PC-9 (cell line): ENCODE measurements at places on chromosomes 2 and 18. TPM values are rescaled to one million over a fixed set of nuclear protein-coding genes. Genes with fewer than 3 reads are reported as not detected.

GRCh38 chr2:167814881-167815718 is 432.3 kb downstream of the STK39 start:
- no peak for DNase-seq

The FAM136A gene
- total RNA-seq: 38.5 and 39.3 TPM in 2 replicates

The MIB1 gene
- 40.1 and 40.3 TPM in 2 replicates for total RNA-seq

DNA sequence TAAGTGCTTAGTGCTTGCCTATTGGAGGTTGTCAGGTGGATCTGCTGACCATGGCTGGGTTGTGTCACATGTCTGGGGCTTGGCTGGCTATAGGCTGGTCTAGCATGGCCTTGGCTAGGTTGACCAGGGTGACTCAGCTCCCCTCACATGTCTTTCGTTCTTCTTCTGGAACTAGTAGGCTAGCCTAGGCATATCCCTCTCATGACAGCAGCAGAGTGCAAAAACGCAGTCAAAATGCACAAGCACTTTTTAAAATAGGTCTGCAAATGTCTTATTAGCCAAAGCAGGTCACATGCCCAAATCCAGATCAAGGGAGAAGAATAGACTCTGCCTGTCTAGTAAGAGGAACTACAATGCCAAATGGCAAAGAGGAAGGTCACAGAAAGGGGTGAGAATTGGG is 179.7 kb upstream of the ACVR2A start:
- no peak for DNase-seq

The SEMA4F gene
- total RNA-seq: 10.6 and 12.3 TPM in 2 replicates

DNA sequence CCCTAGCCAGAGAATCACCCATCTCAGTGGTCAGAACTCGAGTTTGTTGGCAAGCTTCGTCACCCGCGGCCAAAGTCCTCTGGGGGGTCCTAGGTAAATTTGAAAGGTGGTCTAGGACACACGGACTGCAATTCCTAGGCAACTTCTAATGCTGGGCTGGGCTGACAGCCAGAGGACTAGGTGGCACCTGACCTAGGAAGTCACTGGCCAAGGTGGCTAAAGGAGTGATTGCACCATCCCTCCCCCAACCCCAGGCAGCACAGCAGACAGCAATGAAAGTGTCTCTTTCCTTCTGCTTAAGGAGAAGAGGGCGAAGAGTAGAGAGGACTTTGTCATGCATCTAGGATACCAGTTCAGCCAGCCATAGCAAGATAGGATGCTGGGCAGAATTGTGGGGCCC is 110.9 kb downstream of the CABYR start:
- no peak for DNase-seq

- no peak for DNase-seq
Observed at GRCh38 chr2:120638450-120638849, 97.2 kb upstream of the GLI2 start.

GRCh38 chr2:98875081-98875728 is 60.8 kb downstream of the CRACDL start:
- no peak for DNase-seq

GRCh38 chr2:114122930-114123329 is 233.0 kb downstream of the ACTR3 start:
- DNase-seq: no peak

DNA sequence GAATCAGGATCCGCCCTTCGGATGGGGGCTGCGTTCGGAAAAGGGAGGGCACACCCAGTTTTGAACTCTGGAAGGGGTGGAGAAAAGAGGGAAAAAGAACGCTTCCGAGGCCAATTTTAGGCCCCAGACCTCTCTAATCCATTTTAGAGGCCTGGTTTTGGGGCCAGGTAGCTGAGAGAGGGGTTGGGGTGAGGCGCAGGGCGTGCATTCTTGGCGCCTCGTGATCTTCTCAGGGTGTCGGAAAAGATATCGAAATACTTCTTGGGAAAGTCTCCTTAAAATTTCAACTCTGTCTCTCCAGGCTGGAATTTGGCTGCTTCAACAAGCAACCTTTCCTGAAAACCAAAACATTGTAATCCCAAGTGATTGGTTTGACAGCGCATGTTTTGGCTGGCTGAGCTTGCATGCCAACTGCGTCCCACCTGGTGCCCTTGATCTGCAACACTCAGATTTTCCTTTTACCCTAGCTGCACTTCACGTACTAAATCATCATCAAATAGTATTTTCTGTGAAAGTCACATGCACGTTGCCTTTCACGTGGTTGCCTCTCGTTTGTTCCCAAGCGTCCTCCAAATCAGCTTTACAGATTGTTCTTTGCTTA is 864 bp upstream of the XPO1 start:
- DNase-seq: no peak

The KLHL41 gene
- total RNA-seq: not detected in 2 replicates

The ZNF519 gene
- total RNA-seq: 23.8 and 25.8 TPM in 2 replicates

DNA sequence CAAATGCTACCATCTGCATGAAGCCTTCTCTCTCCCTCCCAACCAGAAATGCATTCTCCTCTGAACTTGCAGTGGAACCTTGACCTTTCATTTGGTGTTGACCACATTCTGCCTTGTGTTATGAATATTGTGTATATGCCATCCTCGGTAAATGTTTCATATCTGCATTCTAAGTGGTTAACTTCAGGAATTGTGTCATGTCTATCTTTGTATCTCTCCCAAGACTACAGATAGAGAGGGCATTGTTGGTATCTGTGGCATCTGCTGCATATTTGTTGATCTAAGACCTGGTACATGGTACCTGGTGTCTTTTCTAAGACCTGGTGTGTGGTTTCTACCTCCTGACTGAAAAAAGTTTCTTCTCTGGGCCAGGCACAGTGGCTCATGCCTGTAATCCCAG is 34.0 kb downstream of the CASP10 start:
- DNase-seq: no peak

GRCh38 chr2:10300997-10301940 is 1.4 kb upstream of the HPCAL1 start:
- DNase-seq: no peak

- peak; percentile 33 for DNase-seq
Observed at GRCh38 chr2:215793747-215794595, 219.4 kb downstream of the MREG start.

- no peak for DNase-seq
Observed at GRCh38 chr2:186841940-186842339, 7.0 kb downstream of the ZSWIM2 start.

GRCh38 chr2:105144941-105145300 is 96.6 kb upstream of the GPR45 start:
- no peak for DNase-seq

The SLC5A7 gene
- not detected in 2 replicates for total RNA-seq

The SULT1C2 gene
- total RNA-seq: 2.1 and 3.0 TPM in 2 replicates

The CHRNG gene
- not detected in 2 replicates for total RNA-seq

- no peak for DNase-seq
Observed at GRCh38 chr2:113776949-113777348, 20.5 kb upstream of the SLC35F5 start.

DNA sequence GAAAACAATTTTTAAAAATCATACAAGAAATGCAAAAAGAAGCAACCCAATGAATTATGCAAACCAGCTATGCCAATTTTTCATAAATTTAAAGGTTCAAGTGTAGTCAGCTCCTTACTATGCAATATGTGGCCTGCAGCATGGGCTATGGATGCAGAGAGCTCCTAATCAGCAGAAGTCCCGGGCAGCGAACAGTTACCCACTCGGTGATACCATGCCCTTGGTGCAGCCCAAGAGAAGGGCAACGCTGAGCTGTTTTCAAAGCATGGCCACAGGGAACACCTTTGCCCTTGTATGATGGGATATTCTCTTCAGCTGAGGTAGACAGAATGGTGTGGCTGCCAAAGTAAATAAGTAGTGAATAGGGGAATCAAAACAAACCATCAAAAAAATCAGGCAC is 17.3 kb upstream of the ARL5A start:
- DNase-seq: no peak

The TRABD2A gene
- 0.88 and 2.2 TPM in 2 replicates for total RNA-seq

DNA sequence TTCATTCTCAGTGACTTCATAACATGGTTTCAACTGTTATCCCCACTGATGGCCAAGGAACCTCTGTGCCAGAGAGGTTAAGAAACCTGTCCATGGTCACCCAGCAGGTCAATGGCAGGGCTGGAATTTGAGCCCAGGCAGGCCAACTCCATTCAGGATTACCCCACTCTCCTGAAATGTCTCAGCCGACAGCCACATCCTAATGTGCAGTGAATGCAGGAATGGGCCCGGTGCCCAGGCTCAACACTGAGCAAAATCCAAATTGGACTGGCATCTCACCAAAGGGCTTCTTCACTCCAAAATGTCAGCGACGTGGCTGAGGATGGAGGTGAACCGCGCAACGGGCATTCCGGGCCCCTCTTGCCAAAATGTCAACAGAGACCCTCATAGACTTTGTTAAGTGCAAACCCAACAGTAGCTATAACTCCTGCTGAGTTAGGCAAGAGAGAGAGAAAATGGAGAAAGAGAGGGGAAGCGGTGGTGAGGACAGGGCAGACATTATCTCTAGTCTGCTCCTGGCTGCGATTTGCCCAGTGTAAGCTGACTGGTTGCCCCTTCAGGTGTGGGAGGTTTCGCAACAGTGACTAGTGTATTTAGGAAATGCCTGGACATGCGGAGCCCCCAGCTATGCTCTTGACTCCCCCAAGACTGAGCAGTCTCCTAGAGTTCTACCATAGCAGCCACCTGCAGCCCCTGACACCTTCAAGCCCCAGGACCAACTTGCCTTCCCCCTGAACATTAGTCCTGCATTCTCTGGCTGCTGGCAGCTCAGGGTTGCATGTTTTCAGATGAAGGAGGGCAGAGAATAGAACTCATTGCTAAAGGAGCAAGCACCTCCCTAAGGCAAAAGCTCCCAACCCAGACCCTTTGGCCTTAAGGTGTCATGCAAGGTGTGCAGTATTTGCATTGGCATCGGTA is 167.7 kb downstream of the ANAPC1 start:
- DNase-seq: no peak

The TOGARAM2 gene
- total RNA-seq: 0.44 and 0.45 TPM in 2 replicates

DNA sequence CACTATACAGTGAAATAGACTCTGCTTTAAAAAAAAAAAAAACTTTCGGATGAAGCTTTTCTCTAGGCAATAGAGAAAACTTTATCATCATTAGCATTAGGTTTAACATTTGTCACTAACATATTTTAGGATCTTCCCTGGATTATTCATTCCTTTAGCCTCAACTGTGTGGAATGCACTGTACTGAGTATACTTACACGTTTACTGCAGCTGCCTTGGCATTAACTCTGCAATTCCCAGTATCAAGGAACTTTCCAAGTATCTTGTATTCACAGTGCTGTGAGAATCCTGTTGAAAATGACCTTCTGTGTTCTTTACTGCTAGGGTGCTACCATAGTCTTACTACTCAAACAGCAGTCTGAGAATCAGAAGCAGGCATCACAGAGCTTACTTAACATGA is 328.2 kb upstream of the COL3A1 start:
- no peak for DNase-seq

- no peak for DNase-seq
Observed at GRCh38 chr2:59462422-59463197, 1090.8 kb downstream of the BCL11A start.

DNA sequence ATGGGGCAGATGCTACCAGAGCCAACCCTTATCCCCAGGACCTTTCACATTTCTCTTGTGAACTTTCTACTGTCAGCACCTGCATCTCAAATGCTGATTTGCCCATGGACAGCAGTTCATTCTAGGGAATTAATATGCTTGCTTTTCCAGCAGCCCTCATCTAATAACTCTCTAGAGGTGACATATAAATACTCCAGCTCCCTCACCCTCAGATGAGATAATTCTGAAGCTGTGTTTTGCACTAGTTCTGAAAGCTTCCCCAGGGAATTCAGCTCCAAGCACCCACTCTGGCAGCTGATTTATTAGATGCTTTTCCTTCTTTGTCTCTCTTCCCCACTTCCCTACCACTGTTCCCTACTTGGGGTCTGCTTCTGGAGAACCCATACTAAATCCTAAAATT is 62.1 kb downstream of the PLCL1 start:
- no peak for DNase-seq

DNA sequence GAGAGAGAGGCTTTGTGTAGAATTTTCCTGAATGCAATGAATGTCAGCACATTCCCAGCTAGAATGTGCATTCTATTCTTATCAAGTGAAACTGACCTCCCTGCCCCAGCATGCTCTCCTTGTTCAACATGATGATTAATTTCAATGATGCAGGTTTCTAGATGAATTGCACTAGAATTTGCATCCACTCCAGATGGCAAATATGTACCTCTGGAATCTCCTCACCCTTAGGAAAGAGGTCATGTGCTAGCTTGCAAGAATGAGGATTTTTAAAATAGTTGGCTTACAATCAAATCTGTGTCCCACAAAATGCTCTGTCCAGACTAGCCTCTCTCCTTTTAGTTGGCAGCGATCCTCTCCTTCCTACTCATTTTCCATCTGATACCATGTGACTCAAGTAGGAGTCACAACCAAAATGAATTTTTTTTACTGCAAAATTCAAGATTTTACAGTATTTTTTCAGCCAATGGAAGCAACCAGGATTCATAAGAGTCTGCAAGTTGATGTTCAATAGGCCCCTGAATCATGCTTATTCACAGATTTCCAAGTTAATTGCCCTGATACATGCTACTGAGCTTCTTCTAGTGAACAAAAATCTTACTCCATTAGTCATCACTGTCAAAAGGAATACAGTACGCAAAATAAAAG is 21.0 kb upstream of the STAT4 start:
- DNase-seq: peak; percentile 85

DNA sequence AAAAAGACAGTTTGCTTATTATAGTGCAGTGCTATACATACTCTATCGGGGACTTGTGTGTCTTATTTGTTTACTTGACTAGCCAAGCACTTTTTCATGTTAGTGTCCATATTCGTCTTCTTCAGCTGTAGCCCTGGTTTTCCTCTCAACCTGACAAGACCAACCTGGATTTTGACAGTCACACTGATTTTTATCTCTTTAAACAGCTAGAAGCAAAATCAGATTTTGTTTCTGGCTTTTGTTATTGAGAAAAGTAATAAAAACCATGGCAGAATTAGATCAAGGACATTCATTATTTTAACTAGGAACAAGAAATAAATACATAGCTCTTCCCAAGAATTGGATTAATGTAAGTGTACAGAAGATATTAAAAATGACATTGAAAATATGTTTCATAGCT is 56.8 kb downstream of the SPATS2L start:
- DNase-seq: no peak

The GPR55 gene
- not detected in 2 replicates for total RNA-seq

GRCh38 chr2:171615069-171615468 is 72.2 kb upstream of the DYNC1I2 start:
- DNase-seq: no peak

- DNase-seq: no peak
Observed at GRCh38 chr2:136207030-136207623, 89.2 kb upstream of the CXCR4 start.
